Stimulated activated CD8-positive, alpha-beta memory T cell treated with anti-CD3 and anti-CD28 coated beads, Interleukin-2, amount 100 ng/mL, for 1 hour (primary cell): ENCODE measurements at places on chromosomes 12 and 14.
A peak's percentile ranks its signal among the peaks of the same experiment; 100 is the strongest.

DNA sequence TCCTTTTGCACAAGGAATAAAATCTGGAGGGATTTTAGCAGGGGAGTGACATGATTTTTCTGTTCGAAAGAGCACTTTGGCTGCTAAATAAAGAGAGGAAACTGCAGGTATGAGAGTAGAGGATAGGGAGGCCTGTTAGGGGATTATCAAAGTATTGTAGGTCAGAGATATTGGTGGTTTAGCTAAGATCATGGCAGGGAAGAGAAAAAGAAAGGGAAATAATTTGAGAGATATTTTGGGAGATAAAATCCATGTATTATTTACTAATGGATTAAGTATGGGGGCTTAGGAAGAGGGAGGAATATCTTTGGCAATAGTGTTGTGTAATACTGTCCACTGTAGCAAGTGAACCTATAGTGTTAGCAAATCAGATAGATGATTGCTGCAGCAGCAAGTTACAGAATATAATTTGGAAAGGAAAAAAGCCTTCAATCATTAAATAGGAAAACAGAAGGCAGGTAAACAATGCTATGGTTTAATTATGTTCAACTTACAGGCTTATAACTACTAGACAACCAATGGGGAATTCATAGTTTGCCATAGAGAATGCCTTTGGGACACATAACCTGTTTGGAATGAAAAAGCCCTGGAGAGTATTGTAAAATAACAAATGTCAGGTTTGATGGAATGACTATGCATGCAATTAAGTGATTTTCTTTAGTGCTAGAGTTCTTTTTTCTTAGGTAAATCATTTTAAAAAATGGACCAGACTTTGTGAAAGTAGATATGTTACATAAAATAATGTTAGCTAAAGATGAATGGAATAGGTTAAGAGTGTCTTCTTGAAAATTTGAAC is 50.5 kb downstream of the ADIPOR2 start:
- no peak for DNase-seq

GRCh38 chr14:53217316-53217994 is 64.3 kb upstream of the DDHD1 start:
- DNase-seq: peak; percentile 35

GRCh38 chr14:94524093-94524492 is 14.8 kb upstream of the SERPINA12 start:
- no peak for DNase-seq

GRCh38 chr12:103884316-103884715 is 43.3 kb upstream of the NT5DC3 start:
- no peak for DNase-seq

DNA sequence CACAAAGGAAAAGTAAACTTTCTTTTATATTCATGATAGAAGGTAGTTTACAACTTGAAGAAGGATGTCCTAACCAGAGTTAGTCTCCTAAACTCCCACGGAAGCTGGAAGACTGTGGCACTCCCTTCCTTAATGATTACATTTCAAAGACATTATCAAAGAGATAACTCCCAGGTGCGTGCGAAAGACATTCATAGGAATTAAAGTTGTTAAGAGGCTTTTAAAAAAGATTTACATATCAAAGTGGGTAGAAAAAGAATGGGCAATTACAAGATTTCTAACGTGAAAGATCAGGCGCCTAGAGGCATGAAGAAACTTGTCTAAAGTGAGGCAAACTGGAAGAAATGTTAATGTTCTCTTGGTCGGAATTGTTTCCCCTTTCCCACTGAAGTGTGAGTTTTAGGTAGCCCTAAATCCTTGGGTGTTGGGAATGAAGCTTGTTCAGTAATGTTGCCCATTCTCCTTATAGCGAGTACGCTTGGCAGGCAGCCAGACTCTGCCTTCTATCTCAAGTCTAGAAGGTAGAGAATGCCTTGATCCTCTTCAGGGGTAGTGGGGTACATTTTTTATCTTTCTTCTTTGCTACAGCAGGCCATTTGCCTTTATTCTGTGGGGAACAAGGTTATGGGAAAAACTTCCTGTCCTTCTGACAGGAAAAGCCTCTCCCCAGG is 642.0 kb downstream of the SLC6A15 start:
- no peak for DNase-seq

DNA sequence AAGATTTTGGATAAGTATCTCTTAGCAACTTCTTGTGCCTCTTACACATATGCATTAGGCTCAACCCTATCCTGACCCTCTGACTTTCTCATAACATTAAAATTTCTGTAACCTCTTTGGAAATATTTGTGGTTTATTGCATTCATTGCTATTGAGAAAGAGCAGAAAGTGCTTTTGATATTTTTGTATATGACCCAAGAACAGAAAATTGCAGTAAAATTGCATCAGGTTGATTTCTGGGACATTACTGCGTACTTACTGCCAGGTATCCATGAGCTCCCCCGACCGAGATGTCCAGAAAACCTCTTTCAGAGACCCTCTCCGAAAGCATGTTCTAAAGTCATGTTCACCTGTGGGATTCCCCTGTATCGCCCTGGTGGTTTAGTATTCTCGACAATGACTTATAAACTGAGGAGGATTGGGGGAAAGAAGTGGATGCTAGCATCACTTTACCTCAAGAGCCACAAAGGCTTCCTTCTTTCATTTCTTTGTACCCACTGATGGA is 14.5 kb upstream of the IL22 start:
- DNase-seq: no peak

DNA sequence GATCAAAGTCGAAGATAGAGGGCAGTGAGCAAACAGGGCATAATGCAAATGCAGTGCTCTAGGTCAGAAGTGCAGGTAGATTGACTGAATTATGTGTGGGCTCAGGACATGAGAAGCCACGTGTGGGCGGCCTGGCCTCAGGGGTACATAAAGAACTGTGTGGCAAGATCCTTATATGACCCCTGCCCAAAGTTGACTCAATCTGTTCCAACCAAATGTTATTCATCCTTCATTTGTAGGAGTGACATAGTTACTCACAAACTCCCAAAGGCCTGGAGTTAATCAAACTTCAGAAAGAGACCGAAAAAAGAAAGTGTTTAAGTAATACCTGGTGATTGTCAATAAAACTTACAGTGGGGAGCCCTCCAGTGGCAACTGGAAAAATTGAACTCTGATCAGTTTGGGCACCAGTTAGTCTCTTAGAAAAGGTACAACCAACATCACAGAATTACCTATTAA is 150.4 kb upstream of the FAR2 start:
- DNase-seq: no peak

- no peak for DNase-seq
Observed at GRCh38 chr12:103743788-103744187, 97.2 kb downstream of the NT5DC3 start.

GRCh38 chr12:4424422-4424821 is 21.2 kb downstream of the FGF6 start:
- DNase-seq: no peak

- DNase-seq: no peak
Observed at GRCh38 chr12:56933826-56934625, at the start of gene SDR9C7. Gene SDR9C7, minus strand, starts transcription at chr12:56934408. Its CDS starts 147 bp downstream, at chr12:56934261.

DNA sequence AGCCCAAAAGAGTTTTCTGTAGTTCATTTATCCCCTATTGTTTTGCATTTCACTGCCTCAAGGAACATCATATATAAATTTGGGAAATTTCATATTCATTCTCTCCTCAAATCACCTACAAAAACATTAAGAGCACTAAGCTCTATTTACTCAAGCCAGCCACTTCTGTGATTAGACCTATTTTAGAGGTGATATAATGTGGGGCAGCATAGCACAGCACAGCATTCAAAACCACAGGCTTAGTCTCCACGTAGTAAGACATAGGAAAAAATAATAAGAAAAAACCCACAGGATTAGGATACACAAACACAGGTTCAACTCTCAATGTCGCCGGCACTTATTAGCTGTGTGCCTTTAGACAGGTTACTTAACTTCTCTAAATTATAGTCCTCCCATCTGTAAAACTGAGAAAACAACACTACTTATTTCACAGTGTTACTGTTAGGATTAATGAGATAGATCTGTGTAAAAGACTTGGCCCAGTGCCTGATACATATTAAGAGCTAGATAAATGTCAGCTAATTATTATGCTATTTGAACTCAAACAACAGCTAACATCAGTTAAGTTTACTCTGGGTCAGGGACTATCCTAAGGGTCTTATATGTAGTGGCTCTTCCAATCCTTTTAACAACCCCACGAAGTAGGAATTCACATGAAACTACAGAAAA is 20.3 kb downstream of the DCAF5 start:
- DNase-seq: no peak

GRCh38 chr14:93734086-93734822 is 54.0 kb downstream of the PRIMA1 start:
- no peak for DNase-seq

DNA sequence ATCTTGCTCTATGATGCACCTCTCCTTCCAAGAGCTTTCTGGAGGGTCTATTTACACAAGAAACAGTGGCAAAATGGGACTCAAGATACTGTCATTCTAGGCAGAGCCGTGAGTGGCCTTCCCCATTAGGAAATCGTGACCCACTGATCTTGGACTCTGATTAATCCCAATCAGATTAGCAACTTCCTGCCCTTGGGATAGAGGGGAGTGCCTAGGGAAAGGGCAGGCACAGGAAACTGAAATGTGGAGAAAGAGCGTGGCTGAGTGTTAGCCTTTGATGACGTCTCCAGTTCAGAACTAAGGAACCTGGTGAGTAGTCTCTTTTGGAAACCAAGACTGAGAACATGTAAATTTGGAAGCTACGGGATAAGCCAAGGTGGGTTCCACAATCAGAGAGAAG is 76.1 kb downstream of the NUAK1 start:
- no peak for DNase-seq

GRCh38 chr12:48179466-48179865 is 4.0 kb upstream of the CCDC184 start:
- no peak for DNase-seq

- DNase-seq: no peak
Observed at GRCh38 chr12:110599334-110599733, 14.6 kb upstream of the TCTN1 start.

DNA sequence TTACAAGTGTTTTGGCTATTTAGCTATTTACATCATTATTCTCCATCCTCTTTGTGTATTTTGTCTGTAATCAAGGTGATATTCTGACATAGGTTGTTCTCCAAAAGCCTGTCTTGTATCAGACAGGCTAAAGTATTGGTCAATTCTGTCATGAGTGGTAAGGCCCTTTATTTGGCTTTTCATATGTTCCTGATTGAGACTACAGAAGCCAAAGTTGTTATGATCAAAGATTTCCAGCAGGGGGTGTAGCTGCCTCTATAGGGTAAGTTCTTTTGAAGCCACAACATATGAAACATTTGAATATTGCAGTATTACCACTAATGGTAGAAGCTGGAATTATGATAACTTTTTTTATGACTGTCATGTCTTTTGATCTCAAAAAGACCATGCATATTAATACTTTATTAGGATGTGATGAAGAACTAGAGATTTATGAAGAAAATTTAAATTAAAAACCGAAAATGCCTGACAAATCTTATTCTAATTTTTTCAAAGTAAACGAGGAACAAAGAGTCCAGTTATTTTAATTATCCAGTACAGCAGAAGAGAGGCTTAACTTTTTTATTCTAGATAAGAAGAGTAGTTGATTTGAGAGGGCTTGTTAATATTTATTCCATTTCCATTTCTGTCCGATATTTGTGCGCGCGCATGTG is 3.4 kb upstream of the ARHGAP5 start:
- peak; percentile 9 for DNase-seq

DNA sequence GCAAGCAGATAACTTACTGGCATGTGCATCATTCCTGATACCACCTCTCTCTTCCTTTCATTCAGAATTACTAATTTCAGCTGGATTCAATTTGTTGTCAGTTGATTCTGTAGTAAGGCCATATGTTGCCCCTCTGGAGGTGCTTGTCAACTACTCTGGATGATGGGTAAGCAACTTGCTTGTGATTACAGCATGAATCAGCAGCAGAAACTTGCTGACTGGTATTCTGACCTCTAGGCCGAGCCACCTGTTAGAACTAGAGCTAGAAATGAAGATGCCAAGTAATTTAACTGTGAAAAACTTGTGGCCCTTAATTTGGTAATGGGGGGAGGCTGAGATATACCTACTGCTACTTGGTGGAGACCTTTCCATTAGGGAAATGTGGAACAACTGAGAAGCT is 5.1 kb downstream of the RNF10 start:
- DNase-seq: no peak
